Dermis microvascular lymphatic vessel endothelial cell (primary cell): ENCODE measurements at places on chromosomes 13 and 19. TPM values are rescaled to one million over a fixed set of nuclear protein-coding genes. Genes with fewer than 3 reads are reported as not detected.
A peak's percentile ranks its signal among the peaks of the same experiment; 100 is the strongest.

- no peak for DNase-seq
Measured at GRCh38 chr13:41791056-41791455, 169.9 kb downstream of the VWA8 start.

TTYH1 gene
- total RNA-seq = under 0.01 TPM in 1 of 2 replicates, not detected in the other

- no peak for DNase-seq
Measured at GRCh38 chr19:1170938-1171754, 2.9 kb downstream of the SBNO2 start.

DNA sequence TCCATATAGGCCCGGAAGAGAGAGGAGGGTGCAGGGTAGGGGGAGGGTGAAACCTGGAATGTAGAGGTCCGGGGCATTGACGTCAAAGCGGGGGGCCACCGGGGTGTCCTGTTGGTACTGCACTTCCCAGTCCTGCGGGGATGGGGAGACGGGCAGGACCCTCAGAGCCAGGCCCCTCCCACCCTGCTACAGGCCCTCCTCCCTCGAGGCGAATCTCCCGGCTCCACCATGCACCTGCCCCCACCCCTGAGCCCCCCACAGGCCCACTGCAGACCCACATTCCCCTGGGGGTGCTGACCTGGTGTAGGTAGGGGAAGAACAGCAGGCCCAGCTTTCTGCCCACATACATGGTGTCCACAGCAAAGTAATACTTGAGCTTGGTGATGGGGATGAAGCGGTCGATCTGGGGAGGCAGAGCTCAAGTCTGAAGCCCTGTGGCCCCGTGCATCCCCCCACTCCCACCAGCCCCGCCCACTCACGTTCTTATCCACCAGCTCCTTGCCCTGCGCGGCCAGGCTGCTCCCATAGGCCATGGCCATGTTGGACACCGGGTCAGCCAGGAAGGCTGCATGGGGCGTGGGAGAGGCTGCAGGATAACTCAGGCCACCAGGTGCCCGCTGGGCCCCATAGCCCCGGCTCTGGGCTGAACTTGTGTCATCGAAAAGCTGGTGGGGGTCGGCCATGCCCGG is 5.0 kb downstream of the C19orf33 start:
- no peak for DNase-seq

DNA sequence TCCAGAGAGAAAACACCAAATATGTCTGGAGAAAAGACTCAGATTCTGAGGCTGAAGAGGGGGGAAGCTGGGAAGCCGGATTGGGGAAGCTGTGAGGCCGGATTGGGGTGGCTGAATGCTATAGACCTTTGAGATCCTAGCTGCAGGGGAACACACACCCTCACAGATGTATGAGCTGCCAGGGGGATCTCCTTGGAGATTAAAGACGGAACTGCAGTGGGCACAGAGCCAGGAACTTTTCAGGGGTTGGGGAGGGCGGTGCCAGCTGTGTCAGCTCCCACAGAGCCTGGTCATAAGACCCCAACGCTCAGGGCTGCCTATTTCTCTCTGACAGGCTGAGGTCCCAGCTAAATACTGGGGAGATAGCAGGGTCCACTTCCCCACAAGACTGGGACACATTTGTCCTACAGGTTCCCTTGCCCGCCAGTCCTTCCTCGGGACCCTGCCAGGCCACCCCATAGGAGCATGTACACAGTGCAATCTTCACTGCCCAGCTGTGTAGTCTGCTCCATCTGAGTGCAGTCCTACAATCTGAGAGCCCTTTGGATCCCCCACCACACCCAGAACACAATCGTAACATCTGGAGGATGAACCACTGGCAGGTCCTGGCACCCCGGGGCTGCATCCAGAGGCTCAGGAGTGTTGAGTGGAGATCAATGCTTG is 1893.9 kb downstream of the PCDH9 start:
- DNase-seq = no peak

SBSN gene
- total RNA-seq = not detected in 2 replicates

GRCh38 chr13:80973721-80974120 is 632.8 kb upstream of the SPRY2 start:
- no peak for DNase-seq

DNA sequence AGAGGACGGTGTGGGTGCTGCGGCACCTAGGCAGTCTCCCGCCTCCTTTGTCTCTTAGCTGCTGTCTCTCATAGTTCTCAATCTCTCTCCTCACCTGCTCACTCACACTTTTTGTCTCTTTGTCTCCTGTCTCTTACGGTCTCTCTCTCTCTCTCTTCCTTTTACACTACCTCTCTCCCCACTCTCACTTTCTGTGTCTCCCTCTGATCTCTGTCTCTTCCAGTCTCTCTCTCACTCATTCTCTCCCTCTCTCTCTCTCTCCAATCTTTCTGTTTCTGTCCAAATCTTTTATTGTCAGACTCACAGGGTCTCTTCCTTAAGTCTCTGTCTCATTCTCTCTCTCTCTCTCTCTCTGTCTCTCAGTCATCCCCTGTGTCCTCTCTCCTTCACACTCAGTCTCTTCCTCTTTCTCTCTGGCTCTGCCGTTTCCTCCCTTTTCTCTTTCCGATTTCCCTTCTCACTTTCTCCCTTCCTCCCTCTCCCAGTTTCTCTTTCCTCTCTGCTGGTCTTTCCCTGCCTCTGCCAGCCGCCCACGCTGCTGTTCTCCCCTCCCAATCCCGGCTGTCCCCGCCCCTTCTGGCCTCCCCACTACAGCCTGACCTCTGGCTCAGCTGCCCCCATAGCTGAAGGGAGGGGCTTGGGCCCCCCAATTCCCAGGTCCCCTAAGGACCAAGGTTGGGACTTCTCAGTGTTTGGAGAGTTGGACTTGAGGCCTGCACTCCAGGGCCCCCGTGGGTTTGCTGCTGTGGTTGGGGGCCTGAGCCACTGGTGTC is at the start of gene PLEKHA4:
Gene PLEKHA4 (minus strand): TSS at position 504 of the 773 bp plus-strand sequence. CDS start 997 bp downstream, outside the sequence.
- DNase-seq = no peak

- no peak for DNase-seq
Measured at GRCh38 chr13:46605825-46606554, 53.0 kb downstream of the LRCH1 start.

DNA sequence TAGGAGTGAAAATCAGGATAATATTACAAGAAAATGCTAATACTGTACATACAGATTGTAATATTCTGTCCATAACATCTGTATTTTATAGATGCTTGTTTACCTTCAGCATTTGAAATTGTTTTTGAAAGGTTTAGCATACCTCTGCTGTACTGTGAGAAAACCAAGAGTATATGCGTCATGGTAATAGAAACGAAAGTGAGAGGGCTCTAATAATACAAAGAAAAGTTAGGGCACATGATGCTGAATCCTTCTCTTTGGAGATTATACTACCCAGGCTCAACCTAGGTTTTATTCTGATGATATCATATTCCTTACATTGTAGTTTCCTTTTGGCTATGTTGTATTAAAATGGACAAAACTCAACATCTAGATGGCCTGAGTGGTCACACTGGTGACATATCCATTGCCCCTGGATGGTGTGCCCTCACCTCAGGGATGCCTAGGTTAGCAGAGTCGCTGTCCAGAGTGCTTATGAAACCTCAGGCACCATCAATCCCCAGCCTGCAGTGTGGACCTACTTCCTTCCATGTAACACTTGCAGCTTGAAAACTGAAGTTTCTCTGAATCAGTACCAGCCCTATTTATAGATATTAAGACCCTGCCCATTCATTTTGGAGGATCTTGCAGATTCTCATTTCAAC is 253.7 kb downstream of the KCTD12 start:
- DNase-seq = peak; percentile 19
